ENCODE measurements at places on chromosomes 13 and 19. TPM values are rescaled to one million over a fixed set of nuclear protein-coding genes. Genes with fewer than 3 reads are reported as not detected.
A peak's percentile ranks its signal among the peaks of the same experiment; 100 is the strongest.

DNA sequence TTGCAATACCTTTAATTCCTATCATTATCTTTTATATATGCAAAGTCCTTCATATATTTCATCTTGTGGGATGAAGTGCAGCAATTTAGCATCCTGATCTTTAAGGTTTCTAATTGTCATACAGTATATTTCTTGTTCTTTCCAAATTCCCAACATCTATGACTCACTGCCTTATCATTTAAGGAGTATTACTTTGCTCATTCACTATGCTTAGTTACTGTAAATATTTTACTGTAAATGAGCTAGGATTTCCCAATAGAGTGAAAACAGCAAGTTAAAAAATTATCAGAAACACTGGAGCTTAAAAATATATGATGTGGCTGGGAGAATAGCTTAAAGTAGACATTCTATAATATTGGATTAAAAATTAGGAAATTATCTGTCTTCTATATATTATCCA, 69.9 kb downstream of the SLITRK6 start:
- DNase-seq: no peak

Gene VSTM1
- total RNA-seq: not detected

Gene KLHL26
- total RNA-seq: 17.1 TPM

Gene MAP4K1
- 3.9 TPM for total RNA-seq

- DNase-seq: no peak
Observed at GRCh38 chr13:39297664-39298171, 259.5 kb downstream of the NHLRC3 start.

- no peak for DNase-seq
Observed at GRCh38 chr19:16627928-16628182, 149 bp downstream of the MED26 start.

Gene CDC42EP5
- 38.1 TPM for total RNA-seq

GRCh38 chr13:111621164-111621563, 300.7 kb downstream of the TEX29 start:
- DNase-seq: peak; percentile 45

DNA sequence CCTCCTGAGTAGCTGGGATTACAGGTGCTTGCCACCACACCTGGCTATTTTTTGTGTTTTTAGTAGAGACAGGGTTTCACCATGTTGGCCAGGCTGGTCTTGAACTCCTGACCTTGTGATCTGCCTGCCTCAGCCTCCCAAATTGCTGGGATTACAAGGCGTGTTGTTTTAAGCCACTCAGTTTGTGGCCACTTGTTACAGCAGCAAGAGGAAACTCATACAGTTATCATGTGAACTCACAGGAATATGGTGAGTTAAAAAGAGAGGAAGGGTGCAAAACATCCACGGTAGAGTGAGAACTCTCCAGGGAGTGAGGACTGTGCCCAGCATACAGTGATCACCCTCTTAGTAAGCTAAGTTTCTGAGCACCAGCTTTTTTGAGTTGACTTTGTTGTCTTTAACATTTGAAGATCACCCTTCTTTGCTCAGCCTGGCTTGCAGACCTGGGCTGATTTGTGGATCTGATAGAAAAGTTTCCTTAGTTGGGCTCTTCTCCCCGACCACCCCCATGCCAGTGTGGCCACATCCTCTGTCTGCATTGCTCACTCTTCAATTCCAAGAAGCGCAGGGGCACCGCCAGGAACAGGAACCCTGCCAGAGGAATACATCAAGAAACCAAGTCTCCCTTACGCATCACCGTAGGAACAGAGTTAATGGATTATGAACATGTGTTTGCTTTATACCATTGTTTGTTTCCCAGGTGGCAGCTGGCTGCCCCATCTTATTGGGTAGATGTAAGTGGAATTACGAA, 16.0 kb downstream of the ALOX5AP start:
- no peak for DNase-seq

Gene ADGRE1
- total RNA-seq: 2.4 TPM

- DNase-seq: no peak
Observed at GRCh38 chr13:26819046-26819445, 58.5 kb upstream of the GPR12 start.

Gene SPRY2
- 55.9 TPM for total RNA-seq

Gene KLK3
- not detected for total RNA-seq

Gene C2CD4C
- total RNA-seq: 5.9 TPM

Gene DCT
- 0.26 TPM for total RNA-seq

DNA sequence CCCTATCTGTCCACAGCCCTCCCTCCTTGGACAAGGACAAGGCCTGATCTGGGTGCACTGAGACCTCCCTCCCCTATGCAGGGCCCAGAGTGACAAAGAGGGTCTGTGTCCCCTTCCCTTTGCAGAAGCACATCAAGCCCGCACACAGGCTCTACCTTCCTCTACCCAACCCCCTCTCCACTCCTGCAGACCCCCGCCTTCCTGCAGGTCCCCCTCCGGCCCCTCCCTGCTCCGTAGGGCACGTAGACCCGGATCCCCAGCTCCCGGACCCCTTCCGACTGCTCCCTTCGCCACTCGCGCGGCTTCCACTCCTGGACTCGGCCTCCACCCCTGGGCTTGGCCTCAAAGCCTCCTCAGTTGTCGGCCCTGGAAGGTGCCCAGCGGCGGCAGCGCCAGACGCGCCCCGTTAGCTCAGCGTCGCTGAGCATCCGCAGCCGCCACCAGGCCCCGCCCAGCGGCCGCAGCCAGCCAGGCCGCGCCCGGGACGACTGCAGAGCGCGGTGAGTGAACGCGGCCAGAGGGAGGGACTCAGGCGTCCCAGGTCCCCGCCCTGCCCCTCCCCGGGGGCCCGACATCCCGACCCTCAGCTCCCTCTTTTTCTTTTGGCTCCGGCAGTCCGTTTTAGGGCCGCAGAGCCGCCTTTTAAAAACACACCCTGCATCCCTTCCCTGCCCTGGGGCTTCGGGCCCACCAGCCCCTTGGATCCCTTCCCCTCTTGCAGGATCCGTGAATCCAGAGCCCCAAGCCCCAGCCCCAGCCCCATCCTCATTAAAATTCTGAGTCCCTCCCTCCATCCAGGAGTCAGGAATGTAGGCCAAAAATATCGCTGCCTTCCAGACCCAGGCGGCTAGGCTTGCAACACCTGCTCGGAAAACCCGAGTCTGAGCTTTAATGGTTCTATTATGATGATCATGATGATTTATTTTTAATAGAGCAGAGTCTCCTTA, 1.5 kb upstream of the MYADM start:
- DNase-seq: peak; percentile 96

Gene RETN
- total RNA-seq: 4.8 TPM

DNA sequence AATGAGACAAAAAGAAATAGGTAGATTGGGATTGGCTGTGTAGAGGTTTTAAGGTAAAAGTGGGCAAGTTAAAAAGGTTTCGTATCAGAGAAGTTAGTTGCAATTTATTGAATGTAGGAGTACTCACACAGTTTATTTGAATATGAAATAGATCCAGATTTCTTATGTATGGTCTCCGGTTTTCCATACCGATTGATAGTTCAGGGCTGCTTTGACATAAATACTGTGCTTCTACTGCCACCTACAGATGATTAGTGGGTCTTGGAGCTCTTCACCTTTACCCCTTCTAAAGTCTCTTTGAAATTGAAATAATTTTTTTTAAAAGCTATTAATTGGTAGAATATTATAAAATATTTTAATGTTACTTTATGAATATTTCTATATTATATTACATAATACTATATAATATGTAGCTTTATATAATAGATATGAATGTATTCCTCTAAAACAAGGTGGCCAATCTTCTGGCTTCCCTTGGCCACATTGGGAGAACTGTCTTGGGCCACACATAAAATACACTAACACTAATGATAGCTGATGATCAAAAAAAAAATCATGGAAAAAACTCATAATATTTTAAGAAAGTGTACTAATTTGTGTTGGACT, 7.7 kb upstream of the GPR18 start:
- DNase-seq: no peak

DNA sequence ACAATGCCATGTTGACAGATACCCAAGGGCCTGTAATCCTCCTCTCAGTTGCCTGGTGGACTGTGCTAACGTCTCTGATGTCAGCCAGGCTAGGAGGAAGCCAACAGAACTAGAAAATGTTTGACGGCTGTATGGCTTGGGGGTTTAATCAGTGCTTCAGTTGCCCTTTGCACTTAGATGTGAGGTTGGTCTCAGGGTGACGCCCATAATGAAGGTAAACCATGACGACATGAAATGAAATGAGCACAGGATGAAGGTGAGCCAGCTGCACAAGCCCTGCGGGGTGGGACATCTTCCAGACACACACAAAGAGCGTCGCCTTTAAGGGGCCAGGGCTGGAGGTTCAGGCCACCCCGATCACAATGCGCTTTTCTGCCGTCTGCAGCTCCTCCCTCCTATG, 127.2 kb downstream of the CRYL1 start:
- peak; percentile 41 for DNase-seq

Gene REEP6
- total RNA-seq: 7.4 TPM

Gene CALR3
- not detected for total RNA-seq

DNA sequence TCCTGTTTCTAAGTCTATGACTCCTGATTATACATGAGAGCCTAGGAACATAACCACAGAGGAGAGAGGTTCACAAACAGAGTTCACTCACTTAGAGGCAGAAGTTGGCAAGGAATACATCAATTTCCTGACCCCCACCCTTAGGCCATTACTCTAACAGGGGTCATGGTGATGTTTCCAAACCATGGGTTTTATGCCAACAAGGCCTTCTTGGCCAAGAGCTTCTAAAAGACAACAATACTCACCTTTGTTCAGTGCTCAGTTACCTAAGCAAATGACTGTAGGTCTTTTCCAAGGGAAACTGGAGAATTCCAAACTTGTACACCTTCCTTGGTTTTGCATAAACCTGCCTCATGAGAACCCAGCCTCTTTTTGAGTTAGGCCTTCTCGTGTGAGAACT, 52.6 kb downstream of the ERICH4 start:
- no peak for DNase-seq

Gene TNNI3
- not detected for total RNA-seq

- DNase-seq: no peak
Observed at GRCh38 chr13:31739226-31739625, at the start of gene RXFP2. Gene RXFP2, plus strand, starts transcription at chr13:31739526. Its CDS starts 87 bp downstream, at chr13:31739613.

Gene HIF3A
- total RNA-seq: 27.4 TPM

GRCh38 chr13:69287050-69287698, 820.5 kb upstream of the ATXN8OS start:
- DNase-seq: no peak

Gene GTF2F1
- 39.1 TPM for total RNA-seq

GRCh38 chr19:41264581-41265394, 616 bp downstream of the HNRNPUL1 start:
- no peak for DNase-seq

- DNase-seq: no peak
Observed at GRCh38 chr19:52270266-52270885, 989 bp downstream of the ZNF766 start.

- no peak for DNase-seq
Observed at GRCh38 chr19:49391581-49392399, 3.7 kb downstream of the KASH5 start.

Gene TNNT1
- total RNA-seq: not detected
